Muscle of back (tissue), 13 donors: ENCODE measurements at places on chromosomes 2 and 18. TPM values are rescaled to one million over a fixed set of nuclear protein-coding genes. Genes with fewer than 3 reads are reported as not detected.

The MC2R gene
- polyA plus RNA-seq: 0.30 TPM

The SCN7A gene
- 53.5 TPM for polyA plus RNA-seq

The TXNDC2 gene
- not detected for polyA plus RNA-seq

The GEN1 gene
- 19.0 TPM for polyA plus RNA-seq

The ZBTB14 gene
- 10.1 TPM for polyA plus RNA-seq

The KHK gene
- polyA plus RNA-seq: 2.1 TPM

The DHRS9 gene
- polyA plus RNA-seq: 0.69 TPM

The NGEF gene
- 1.2 TPM for polyA plus RNA-seq

The DSEL gene
- polyA plus RNA-seq: 11.2 TPM

The GKN2 gene
- not detected for polyA plus RNA-seq

The SOWAHC gene
- polyA plus RNA-seq: 9.6 TPM

The FAP gene
- 89.9 TPM for polyA plus RNA-seq

The CMPK2 gene
- 3.1 TPM for polyA plus RNA-seq

The TDRD15 gene
- polyA plus RNA-seq: not detected

The CCDC178 gene
- 0.58 TPM for polyA plus RNA-seq

- no peak for DNase-seq
Observed at GRCh38 chr18:36109737-36110136, 19.4 kb downstream of the SLC39A6 start.

GRCh38 chr2:23662941-23663920 lies 263.7 kb downstream of the ATAD2B start:
- peak; percentile 79 for DNase-seq

- no peak for DNase-seq
Observed at GRCh38 chr2:128622371-128622770, 303.7 kb upstream of the HS6ST1 start.

DNA sequence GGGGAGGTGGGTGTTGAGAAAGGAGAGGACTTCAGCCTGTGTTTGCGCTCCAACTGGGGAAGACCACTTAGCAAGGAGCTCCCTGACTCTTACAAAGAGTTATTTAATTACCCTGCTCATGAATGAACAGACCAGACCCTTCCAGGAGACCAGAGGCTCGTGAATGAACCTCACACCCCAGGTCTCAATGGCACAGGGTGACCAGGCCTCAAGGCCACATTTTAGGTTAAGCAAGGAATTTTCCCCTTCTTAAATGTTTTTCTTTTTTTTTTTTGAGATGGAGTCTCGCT lies 25.3 kb downstream of the SMAD7 start:
- DNase-seq: no peak

GRCh38 chr2:112731479-112731878 lies 10.7 kb downstream of the NT5DC4 start:
- no peak for DNase-seq

DNA sequence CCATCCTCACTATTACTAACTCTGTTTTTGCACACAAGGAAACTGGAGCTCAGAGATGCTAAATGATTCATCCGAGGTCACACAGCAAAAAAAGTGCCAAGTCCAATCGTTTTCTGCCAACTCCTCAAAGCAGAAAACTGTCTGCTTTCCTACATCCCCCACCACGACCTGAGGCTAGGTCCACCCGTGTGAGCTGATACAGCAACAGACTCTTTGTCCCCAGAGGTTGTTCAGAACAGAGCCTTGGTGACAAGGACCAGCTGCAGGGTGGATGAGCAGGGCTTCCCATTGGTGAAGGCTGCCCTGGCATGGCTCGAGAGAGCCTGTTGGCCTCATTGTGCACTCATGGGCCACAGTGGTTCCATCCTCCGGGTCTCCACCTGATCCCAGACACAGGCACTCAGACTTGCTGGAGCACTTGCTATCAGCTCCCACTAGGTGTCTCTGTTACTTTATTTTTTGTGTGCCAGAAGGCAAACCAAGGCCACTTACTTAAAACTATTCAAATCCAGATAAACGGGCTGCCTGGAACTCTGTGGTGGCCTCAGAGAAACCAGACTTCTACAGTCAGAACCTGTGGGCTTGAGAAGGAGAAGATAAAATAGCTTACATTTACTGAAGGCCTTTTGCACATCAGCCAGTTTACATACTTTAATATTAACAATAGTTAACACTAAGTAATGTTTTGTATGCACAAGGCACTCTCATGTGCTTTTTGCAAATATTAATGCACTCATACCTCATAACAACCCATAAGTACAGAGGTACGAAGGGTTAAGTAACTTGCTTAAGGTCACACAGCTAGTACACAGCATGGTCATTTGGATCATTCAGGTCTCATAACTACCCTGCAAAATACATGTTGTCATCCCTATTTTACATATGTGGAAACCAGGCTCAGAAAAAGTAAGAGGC lies 62.9 kb upstream of the CTIF start:
- peak; percentile 76 for DNase-seq

- no peak for DNase-seq
Observed at GRCh38 chr18:12334366-12334808, 26.3 kb downstream of the TUBB6 start.

GRCh38 chr2:38743672-38744398 lies 7.3 kb downstream of the SRSF7 start:
- no peak for DNase-seq

GRCh38 chr2:188524519-188525113 lies 232.9 kb downstream of the GULP1 start:
- peak; percentile 73 for DNase-seq

DNA sequence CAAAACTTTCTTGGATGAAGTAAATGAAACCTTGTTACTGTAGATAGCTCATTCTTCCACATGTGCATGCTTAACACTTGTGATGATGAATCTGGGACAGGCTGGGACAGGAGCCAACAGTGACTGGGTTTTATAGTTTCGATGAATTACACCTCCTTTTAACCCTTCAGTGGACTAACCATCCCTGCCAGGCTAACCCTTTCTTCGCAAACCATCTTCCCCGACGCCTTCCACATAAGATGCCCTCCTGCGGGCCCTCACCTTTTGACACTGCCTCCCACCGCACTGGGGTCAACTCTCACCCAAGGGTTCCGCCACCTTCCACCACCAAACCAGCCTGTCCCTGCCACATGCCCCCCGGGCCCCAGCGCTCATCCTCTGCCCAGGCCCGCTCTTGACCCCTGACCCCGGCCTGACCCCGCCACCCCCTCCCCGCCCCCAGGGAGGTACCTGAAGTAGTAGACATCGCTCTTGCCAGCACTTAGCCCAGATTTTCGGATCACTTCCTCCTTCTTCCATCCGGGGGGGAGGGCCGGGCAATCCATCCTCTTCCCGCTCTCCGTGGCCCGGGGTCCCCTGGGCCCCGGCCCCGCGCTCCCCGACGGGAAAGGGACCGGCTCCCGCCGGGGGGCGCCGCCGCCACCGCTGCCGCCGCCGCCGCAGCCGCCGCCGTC lies 764 bp downstream of the MBD2 start:
- DNase-seq: peak; percentile 90

- no peak for DNase-seq
Observed at GRCh38 chr2:37792366-37792765, 120.9 kb upstream of the CDC42EP3 start.

DNA sequence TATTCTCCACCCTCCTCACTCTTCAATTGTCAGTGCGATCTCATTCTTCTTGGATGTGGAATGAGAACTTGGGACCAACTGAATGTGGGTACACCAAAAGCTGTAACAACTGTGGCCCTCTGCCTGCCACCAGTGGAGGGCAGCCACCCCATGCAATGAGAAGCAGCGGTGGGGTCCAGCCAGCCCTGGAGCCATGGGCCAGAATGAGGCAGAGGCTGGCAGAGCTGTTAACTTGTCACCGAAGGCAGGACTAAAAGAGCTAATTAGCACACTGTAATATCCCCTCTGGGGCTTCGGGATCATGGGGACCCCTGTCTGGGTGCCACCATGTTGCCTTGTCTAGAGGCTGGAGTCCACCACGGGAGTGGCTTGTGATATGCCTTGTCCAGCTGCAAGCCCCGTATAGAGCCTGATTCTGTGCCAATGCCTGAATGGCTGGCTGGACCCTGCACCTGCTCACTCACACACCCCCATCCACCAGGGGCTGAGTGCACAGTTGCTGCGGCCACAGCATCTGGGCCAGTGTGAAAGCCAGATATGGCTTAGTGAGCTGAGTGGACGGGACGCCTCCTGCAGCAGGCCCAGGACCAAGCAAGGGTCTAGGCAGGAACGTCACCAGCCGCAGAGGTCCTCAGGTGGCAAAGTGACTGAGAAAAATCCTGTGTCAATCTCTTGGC lies 680.5 kb downstream of the DSC3 start:
- no peak for DNase-seq

DNA sequence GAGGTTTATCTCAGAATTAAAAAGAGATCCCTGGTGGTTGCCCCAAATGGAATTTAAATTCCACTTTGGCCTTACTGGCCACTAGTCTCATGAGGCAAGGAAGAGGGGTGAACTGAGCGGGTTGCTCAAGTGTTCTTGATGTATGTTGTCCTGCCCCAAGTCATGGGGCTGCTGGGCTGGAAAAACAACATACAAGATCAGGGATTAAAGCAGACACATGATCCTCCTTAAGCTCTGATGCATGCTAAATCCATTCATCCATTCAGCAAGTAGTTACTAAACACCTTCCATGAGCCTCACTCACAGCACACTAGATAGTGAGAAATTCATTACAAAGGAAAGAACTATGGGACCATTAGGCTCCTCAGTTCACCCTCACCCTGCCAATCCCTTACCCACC lies 196.3 kb downstream of the MREG start:
- no peak for DNase-seq

DNA sequence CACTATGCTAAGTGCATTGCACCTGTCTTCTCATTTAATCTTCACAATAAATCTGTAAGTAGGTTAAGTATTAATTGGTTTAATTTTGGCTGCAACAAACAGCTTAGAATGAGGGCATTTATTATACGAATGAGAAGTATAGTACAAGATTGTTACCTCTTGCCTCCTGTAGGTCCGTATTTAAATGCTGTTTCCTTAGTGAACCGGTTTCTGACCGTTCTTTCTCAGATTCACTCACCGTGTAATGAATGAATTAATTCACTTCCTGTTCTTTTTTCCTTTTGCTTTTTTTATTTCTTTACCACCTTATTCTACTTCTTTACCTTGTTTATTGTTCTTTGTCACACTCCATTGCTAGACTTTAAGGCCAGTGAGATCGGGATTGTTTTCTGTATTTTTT lies 153.8 kb upstream of the RASGRP3 start:
- no peak for DNase-seq

DNA sequence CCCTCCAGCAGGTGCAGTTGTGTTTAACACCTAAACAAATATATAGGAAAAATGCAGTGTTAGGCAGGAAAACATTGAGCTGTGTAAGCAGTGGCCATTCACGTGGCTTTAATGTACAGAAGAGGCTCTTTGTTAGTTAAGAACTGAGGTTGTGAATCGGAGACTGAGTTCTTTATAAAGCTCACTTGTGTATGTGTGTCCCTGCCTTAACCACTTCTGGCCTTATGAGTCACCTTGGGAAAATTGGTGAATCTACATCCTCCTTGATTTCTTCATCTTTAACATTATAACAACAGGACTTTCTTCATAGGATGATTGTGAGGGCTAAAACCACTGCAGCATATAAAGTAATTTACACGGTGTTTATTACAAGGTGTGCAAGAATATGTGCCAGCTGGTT lies 188.4 kb upstream of the TPO start:
- no peak for DNase-seq

GRCh38 chr2:191148791-191149190 lies 2.0 kb downstream of the STAT4 start:
- DNase-seq: no peak

- DNase-seq: no peak
Observed at GRCh38 chr2:56325661-56326345, 142.0 kb downstream of the CCDC85A start.

DNA sequence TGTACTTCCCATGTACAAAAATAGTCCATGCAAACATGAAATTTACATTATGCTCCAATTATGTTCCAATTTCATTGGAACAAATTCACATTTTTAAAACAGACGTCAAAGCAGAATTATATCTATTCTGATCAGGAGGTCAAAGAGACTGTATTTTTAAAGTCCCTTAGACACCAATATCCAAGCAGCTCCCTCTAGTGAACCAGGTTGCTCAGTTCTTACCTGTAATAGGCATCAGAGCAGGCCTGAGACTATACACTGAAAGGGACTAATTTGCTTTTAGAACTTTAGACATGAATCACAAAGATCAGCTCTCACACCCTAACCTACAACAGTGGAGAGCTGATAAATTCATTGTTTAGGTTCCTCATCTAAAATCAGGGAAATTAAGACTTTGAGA lies 273.9 kb downstream of the MBD2 start:
- DNase-seq: no peak

DNA sequence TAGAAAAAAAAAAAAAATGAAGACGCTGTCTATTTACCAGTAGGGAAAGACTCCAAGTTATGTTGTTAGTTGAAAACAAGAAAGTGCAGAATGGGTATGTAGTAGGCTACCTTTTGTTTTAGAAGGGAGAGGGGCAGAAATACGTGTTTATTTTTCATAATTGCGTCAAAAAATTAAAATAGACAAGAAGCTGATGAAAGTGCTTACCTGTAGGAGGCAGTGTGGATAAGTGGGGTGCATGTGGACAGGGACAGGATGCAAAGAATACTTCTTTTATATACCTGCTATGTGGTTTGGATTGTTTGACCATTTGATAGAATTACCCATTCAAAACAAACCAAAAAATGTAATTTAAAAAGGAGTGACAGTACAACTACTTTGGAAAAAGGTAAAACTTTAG lies 3.0 kb upstream of the GCG start:
- DNase-seq: no peak

GRCh38 chr2:100060875-100061274 lies 81.5 kb downstream of the AFF3 start:
- DNase-seq: no peak
